ENCODE measurements at places on chromosomes 5 and 9.
A peak's percentile ranks its signal among the peaks of the same experiment; 100 is the strongest.

GRCh38 chr9:4020755-4021296 lies 279.0 kb downstream of the GLIS3 start:
- no peak for DNase-seq

DNA sequence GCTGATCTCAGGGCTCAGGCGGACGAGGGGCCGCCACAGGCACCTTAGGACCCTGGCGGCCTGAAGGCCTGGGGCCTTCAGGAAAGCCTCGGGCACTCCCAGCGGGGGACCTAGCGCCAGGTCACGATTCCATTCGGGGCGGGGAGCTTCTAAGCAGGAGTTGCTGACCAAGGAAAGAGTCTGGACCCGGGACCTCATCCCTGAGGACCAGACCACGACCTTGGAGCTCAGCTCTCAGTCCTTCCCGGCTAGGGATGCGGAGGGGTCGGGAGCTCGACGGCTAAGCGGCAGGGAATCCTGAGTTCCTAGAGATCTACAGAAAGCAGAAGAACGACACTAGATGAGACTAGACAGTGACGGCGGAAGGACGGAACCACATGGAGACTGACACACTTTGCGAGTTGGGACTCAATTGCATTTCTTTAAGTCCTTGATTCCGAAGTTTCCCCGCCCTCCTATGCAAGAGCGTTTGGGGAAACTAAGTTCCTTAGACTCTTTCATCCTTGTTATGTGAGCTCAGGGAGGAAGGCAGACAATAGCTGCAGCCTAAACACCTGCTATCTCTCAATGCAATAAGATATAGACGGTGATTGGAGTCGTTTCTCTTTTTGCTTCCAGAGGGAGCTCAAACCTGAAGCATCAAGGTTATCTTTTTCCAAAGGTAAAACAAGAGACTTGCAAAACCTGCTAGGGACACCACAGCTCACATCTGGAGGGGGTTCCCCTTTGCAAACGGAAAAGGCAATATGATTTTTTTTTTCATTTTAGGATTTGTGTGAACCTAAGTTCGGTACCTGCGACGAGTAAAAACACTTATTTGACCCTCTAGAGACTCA lies 9.7 kb downstream of the NR2F1-AS1 start:
- DNase-seq = no peak

DNA sequence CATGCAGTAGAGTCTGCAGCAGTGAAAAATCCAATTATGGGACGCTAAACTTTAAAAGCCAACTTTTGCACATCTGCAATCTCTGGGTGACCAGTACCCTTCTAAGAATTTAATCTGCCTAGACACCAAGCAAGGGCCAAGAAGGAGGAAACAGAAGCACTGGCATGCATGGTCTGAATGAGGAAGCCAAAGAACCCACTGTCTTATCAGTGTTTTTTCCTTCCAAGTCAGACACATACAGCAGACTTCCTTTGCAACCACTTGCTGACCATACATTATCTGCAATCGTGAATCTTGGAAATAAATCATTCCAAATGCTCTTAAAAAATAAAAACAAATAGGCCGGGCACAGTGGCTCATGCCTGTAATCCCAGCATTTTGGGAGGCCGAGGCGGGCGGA lies 65.9 kb downstream of the DEPDC1B start:
- DNase-seq = no peak

GRCh38 chr5:156621719-156622118 lies 228.4 kb upstream of the PPP1R2B start:
- no peak for DNase-seq

GRCh38 chr9:36045610-36046009 lies 8.9 kb downstream of the RECK start:
- DNase-seq = no peak

- no peak for DNase-seq
Observed at GRCh38 chr5:90329911-90330310, 79.6 kb downstream of the CETN3 start.

GRCh38 chr9:127878652-127879390 lies 1.3 kb upstream of the AK1 start:
- DNase-seq = no peak

GRCh38 chr9:79731171-79731890 lies 159.6 kb downstream of the TLE4 start:
- no peak for DNase-seq

- DNase-seq = no peak
Observed at GRCh38 chr9:13707612-13708576, 428.4 kb upstream of the MPDZ start.

GRCh38 chr5:55104946-55105701 lies 2.7 kb downstream of the GZMA start:
- DNase-seq = no peak

DNA sequence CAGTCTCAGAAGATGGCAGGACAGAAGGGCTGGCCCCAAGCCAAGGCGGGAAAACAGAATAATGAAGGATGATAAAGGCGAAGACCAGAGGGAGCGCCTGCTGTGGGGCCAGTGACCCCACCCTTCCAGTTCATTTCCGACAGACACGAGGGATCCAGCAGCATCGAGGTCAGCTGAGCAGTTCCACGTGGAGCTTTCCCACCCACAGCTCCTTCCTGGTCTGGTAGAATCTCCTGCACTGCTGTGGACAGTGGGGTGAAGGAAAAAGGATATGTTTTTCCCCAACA lies 265.9 kb upstream of the VLDLR start:
- no peak for DNase-seq

DNA sequence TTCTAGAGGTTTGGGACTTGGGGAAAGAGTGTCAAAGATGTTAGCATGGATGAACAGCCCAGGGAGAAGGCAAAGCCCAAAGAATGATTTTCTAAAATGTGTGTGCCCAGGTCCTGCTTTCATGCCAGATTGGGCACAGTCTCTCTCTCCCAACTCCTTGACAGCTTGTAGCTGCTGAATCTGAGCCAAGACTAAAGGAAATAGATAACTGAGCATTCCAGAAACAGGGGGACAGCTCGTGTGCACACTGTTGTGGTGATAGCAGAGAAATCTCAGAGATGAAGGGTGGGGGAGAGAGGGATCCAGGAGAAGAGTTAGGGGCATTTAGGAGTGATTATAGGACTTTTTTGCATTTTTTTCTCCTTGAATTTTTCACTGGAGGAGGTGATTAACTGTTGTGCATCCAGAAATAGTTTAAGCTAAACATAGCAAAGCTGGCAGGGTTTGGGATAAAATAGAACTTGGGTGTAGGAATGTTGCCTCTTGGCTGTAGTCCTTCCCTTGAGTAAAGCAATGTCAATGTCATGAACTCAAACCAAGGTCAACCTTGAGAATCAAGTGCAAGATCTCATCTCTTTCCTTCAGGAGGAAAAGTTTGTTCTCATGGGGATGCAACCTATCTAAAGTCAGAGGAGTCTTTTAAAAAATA lies 245.9 kb downstream of the SH3GL2 start:
- DNase-seq = no peak

GRCh38 chr5:41161271-41161670 lies 52.1 kb downstream of the C6 start:
- no peak for DNase-seq

- no peak for DNase-seq
Observed at GRCh38 chr5:158642879-158643278, 456.8 kb downstream of the EBF1 start.

GRCh38 chr9:75664597-75664996 lies 225.9 kb upstream of the PCSK5 start:
- no peak for DNase-seq

DNA sequence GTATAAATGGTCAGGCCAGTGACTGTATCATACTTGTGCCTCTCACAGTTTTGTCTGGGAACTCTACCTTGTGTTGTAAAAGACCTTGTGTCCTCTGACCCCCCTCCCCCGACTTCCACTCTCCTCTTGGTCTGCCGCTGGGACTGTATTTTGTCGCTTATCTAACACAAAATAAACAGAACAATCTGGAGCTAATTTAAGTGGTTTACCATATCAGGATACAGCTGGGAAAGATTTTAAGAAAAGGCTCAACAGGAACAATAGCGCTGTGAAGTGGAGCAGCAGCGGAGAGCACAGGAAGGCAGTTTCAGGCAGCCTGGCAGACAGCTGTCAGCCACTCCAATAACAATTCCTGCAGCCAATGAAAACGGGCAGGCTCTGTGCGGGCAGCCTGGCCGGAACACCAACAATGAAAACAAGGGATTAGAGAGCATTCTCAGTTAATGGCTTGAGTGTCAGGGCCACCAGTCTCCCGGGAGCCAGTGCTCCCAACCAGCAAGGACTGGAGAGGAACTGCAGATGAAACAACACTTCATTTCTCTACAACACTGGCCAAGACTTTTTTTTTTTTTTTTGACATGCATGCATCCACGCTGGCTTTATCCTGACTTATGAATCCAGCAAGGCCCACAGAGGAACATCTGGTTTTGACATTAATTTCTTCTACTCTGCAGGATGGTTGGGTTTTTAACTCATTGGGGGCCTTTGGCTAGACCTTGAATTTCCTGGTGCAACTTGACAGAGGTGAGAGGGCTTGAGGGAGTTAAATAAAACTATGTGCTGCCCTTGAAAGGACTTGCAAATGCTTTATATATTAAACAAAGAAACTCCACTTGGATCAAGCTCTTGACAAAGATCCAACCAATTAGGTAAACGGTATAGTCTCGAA lies 76.7 kb downstream of the ARSB start:
- DNase-seq = peak; percentile 22

- DNase-seq = no peak
Observed at GRCh38 chr9:130204341-130204740, 32.1 kb downstream of the NCS1 start.

- peak; percentile 17 for DNase-seq
Observed at GRCh38 chr9:99565203-99565602, 256.5 kb upstream of the NR4A3 start.

GRCh38 chr5:75717082-75717922 lies at the start of gene POC5:
TSS of gene POC5 (minus strand) at chr5:75717437. CDS start at chr5:75712937, 4,500 bp downstream.
- peak; percentile 80 for DNase-seq

- no peak for DNase-seq
Observed at GRCh38 chr9:118734696-118735095, 634.5 kb downstream of the BRINP1 start.

DNA sequence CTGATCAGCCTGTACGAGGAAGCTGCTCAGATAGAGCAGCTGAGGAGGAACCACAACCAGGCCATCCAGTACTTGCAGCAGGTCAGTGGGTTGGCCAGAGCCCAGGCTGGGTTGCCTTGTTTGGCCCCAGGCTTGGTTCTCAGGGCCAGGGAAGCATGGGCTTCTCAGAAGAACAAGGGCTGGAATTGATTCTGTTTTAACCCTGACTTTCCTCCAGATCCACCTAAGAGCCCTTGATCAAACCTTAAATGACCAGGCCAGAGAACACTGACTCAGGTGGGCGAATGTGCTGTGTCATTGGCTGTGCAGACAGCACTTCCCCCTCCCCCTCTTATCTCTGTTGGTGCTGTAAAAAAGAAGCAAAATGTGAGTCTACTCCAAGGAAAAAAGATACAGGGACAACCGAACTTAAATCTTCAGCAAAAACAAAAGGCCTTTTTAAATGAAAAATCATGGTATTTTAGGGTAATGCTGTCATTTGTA lies 28.1 kb downstream of the TTC23L start:
- no peak for DNase-seq

GRCh38 chr5:78355561-78355960 lies 4.9 kb upstream of the SCAMP1 start:
- DNase-seq = no peak

GRCh38 chr9:137114613-137115393 lies at the start of gene DPP7:
TSS of gene DPP7 (minus strand) at chr9:137114733. CDS start at chr9:137114713, 20 bp downstream.
- DNase-seq = peak; percentile 89

DNA sequence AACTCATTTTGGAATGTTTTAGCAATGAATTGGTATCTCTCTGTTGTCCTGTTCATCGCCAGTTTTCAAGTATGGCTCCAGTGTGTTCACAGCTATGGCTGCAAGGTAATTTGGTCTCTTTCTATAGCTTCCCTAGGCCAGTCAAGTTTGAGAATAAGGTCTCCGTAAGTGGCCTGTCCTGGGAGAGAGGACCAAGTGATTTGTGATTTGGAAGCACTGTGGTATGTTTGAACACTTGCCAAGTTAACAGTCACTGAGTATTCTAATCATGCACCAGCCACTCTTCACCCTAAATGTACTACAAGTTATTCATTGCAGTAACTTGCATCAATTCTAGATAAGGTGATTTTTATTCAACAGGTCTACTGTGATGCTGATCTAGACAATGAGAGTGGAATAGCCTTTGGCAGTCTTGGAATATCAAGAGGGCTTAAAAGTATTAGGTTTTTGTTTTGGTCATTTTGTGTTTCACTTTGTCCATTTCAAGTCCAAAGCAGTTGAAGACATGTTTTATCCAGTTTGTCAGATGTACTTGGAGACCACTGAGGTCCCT lies 41.1 kb downstream of the G3BP1 start:
- no peak for DNase-seq

- no peak for DNase-seq
Observed at GRCh38 chr5:179033004-179033580, 9.5 kb downstream of the ZNF879 start.

DNA sequence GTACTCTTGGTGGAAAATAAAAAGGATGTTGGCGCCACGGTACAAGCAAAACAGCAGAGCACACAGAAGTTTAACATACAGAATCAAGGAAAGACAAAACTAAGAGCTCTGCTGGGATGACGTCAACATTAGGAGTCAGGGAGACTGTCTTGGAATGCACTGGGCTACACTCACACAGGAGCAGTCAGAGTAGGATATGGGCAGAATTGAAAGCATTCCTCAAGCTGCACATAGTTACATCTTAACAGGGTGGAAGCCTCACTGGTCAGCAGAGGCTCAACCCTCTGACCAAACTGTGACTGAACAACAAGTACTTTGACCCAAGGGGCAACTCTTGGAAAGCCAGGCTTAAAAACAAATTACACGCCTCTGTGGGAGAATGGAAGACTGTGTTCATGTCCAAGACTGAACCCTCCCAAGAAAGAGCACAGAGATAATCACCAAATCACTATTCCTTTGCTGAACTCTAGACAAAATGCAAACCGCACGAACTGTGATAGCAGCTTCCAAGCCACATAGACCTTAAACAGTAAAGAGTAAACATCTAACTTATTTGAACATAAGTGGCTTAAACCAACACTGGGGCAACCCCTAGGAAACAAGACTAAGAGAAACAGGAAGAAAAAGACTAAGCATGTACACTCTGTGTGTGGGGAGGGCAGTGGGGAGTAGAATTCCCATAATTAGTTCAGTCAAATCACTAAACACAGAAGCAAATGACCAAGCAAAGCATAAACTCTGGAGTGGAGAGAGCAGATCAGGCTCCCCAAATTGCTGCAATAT lies 772.7 kb downstream of the PRELID2 start:
- DNase-seq = no peak

DNA sequence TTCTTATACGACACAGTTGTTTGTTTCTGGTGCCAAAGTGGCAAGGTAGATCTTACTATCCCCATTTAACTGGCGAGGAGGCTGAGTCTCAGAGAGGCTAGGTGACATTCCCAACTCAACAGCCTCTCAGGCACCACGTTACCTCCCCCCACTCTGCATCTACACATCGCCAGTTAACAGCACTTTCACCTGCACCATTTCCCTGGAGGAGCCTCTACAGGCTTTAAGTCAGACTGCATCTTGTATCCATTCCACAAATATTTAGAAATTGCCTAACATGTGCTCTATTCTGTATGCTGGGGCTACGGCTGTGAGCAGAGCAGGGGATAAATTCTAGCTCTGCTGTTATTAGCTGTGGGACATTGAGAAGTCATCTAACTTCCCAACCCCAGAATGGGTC lies 168.6 kb downstream of the INSYN2B start:
- no peak for DNase-seq

- DNase-seq = no peak
Observed at GRCh38 chr5:154141745-154142221, 48.8 kb upstream of the GALNT10 start.

Measured in hypothalamus (tissue), 51 donors.